NCI-H446 (cell line): ENCODE measurements at places on chromosomes 3 and 15.

- DNase-seq = no peak
These were observed 589.0 kb upstream of the DPPA4 start for GRCh38 chr3:109926376-109926775.

DNA sequence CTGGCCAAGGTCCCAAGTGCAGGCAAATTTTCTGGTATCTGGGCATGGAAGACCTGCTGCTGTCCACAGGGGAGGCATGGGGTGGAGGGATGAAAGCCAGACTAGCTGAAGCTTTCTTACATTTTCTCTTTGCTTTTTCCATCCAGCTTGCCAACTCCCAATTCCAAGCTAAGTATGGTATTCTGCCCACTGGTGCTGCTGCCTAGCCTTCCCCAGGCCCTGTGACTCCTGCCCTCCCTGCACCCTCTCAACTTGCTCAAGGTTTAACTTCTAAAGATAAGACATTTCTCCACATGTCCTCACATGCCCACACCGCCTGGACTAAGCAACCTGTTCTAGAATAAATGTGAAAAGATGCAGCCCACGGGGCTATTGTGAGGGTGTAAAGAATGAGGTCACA is 59.5 kb upstream of the HACD2 start:
- no peak for DNase-seq

GRCh38 chr3:175274056-175274455 is 414.9 kb downstream of the NAALADL2 start:
- peak; percentile 90 for DNase-seq

GRCh38 chr3:11096266-11097139 is 57.8 kb upstream of the HRH1 start:
- no peak for DNase-seq

DNA sequence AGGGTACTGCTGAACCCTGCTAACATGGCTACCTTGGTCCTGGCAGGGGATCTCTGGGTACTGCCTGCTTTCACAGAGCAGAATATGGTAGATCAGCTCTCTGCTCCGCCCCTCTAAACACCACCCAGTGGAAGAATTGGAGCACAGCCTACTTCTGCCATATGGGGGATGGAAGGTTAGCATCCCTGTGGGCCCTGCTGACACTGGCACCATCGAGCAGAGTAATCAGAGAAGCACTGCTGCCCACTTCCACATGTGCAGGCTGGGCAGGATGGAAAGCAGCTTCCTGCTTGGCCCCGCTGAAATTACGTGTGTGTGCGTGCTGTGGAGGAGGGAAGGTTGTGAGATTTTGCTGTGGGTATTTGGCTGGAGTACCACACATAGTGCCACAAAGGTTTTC is 24.8 kb downstream of the CCR1 start:
- no peak for DNase-seq

- no peak for DNase-seq
These were observed 262.8 kb upstream of the TBL1XR1 start for GRCh38 chr3:177460047-177460446.

- DNase-seq = no peak
These were observed 19.1 kb upstream of the CHST2 start for GRCh38 chr3:143100451-143100850.

DNA sequence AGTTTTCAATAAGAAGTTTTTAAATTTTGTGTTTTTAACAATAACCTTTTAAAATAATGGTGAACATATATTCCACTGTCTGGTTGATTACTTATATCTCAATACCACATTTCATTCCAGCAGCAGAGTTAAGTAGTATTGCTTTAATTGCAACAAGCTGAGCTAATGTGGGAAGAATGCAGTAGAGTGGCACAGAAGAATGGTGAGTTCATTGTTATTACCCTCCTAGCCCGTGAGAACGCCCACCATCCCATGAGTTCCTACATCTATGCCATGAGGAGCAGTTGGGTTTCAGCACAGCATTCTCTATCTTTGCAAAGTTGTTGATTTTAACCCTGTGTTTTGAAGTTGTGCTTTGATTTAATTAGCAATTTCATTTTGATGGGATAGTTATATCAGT is 17.8 kb upstream of the NR2E3 start:
- no peak for DNase-seq

DNA sequence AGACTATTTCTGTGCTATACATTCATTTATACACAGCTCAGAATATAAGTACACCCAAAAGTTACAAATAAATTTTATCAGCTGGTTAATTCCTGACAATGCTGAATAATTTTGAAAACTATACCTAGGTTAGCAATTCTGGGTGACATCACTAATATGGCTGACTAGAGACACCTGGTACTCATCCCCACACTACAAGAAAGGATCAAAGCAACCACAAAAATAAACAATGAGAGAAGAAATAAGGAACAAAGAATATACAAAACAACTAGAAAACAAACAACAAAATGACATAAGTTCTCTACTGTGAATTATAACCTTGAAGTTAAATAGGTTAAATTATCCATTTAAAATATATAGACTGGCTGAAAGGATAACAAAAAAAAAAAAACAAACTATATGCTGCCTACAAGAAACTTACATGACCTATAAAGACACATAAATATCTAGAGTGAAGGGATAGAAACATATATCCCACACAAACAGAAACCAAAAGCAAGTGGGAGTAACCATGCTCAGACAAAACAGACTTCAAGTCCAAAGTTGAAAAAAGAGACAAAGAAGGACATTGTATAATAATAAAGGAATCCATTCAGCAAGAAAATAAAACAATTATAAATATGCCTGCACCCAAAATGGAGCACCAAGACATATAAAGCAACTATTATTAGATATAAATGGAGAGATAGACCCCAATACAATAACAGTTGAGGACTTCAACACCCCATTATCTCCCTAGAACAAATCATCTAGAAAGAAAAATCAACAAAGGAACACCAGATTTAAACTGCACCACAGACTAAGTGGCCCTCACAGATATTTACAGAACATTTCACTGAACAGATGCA is 57.8 kb downstream of the IMPG2 start:
- no peak for DNase-seq

DNA sequence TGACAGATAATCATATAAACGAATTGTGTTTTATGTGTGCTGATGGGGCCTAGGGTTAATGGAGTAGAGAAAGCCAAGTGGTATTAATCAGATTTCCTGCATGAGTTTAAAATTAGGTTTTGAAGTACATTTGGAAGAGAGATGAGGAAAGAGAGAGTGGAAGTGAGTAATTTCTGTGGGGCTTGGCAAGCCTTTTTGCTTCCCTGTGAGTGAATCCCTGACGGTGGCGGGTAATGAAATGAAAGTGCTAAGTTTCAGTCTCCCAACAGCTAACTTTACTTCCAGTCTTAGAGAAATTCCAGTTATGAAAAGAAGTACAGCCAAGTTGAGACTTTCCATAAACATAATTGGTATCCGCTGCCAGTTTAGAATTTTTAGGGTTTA is 139.4 kb downstream of the BBX start:
- no peak for DNase-seq

DNA sequence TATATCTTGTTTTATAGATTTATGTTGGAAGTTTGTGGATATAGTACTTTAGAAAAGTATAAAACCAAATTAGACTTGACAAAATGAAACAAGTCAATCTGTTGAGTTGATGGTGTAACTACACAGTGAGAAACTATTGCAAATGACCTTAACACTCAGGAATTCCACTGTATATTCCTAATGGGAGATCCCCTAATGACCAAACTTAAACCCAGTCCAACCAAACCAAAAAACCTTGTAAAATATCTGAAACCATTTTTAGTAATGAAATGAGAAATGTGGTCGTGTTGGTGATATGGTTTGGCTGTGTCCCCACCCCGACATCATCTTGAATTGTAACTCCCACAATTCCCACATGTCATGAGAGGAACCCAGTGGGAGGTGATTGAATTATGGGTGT is 31.9 kb upstream of the ATP13A3 start:
- DNase-seq = no peak

DNA sequence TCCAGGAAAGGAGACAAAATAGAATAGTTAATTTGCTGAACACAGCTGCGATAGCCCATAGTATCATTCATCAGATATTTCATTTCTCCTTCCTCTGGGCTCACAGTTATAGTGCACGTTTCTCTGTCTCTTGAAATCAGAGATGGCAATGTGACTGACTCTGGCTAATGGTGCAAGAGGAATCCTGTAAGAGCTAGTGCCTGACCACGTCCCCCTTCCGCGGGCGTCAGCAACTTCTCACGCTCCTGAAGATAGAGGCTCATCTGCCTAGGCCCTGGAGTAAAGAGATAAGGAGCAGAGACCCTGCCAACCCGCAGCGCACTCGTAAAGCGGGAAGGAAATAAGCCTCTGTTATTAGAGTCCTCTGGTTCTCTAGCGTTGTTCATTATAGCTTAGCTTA is 391.8 kb downstream of the VPS13C start:
- DNase-seq = no peak
